Mesenteric fat pad (tissue), 1 donor: ENCODE measurements at places on chromosomes 4 and X.
A peak's percentile ranks its signal among the peaks of the same experiment; 100 is the strongest.

DNA sequence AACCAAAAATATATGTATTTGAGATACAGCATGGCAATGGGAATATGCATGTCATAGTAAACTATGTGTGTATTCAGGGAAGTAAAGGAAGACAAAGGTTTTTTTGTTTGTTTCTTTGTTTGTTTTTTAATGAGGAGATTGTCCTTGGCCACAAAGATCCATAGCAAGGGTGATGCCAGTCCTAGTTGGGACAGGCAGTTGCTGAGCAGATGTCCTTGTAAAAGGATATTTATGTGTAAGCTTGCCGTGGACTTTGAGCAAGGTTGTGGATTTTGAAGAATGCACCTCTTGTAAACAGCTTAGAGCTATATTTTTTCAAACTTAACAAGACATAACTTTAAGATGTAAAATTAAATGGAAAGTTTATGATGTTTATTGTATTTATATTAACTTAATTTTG is 69.9 kb upstream of the GABRE start:
- no peak for DNase-seq

- no peak for DNase-seq
Observed at GRCh38 chr4:66430856-66431255, 760.6 kb upstream of the EPHA5 start.

DNA sequence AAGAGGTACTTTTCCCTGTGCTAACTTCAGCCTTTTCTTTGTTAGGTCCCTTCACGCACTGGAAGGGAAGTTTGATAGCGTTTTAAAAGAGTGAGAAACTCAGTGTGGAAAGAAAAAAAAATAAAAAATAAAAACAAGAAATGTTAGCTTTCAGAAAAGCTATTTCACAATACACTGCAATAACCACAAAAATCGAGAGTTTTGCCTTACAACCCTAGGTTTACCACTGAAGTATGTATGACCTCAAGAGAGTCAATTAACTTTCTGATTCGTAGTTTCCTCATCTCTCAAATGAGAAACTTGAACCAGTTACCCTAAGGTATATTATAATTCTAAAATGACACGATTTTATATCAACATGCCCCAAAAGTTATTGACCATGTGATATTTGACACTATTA is 93.9 kb upstream of the JADE1 start:
- no peak for DNase-seq

GRCh38 chr4:99205153-99205979 is 13.7 kb downstream of the ADH6 start:
- no peak for DNase-seq

GRCh38 chrX:115427861-115428410 is 133.0 kb upstream of the PLS3 start:
- DNase-seq, result no peak

GRCh38 chr4:153210727-153211126 is 6.5 kb downstream of the TRIM2 start:
- no peak for DNase-seq

DNA sequence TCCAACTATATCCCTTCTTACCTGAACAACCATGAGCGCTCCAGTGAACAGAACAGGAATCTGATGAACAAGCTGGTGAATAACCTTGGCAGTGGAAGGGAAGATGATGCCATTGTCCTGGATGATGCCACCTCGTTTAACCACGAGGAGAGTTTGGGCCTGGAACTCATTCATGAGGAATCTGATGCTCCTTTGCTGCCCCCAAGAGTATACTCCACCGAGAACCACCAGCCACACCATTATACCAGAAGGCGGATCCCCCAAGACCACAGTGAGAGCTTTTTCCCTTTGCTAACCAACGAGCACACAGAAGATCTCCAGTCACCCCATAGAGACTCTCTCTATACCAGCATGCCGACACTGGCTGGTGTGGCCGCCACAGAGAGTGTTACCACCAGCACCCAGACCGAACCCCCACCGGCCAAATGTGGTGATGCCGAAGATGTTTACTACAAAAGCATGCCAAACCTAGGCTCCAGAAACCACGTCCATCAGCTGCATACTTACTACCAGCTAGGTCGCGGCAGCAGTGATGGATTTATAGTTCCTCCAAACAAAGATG is 870.2 kb downstream of the ADGRL3 start:
- no peak for DNase-seq

GRCh38 chr4:15493411-15493810 is 23.7 kb downstream of the CC2D2A start:
- no peak for DNase-seq

DNA sequence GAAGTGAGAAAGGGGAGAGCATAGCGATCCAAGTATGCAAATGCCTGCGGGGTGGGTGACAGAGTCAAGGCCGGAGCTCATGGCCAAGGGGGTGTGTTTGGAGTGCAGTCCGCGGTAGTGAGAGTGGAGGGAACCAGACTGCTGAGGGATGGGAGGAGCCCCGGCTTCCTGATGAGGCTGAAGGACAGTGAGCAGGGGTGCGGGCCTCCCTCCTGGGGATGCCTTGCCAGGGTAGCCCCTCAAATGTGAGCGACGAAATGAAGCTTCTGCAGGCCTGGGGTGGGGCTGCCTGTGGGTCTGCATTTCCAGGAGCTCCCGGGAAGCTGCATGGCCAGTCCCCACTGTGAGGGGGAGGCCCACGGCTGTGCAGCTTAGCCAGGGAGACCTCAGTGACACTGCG is 45.0 kb downstream of the PSAPL1 start:
- peak; percentile 68 for DNase-seq

- DNase-seq, result no peak
Observed at GRCh38 chr4:37758226-37758625, 68.3 kb upstream of the PGM2 start.

DNA sequence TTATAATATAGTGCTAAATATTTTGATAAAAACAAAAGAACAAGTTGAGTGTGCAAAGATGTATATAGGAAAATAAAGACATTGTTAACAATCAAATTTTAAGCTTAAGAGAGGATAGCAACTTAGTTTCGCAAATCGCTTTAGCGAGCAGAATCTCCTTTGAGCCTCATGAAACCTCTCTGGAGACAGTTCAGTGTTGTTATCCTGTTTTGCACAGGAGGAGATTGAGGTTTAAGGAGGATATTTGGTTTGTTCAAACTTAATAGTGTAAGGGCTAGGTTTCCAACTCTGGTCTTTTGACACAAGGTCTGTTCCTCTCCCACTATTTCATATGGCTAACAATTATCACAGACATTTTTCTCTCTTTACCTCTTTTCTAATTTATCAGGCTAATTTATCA is 1848.5 kb upstream of the TENM3 start:
- DNase-seq, result no peak

- DNase-seq, result no peak
Observed at GRCh38 chr4:23371533-23371932, 518.3 kb downstream of the PPARGC1A start.

GRCh38 chrX:13463608-13464007 is 105.8 kb upstream of the EGFL6 start:
- no peak for DNase-seq

GRCh38 chr4:22471999-22472461 is 43.8 kb downstream of the ADGRA3 start:
- DNase-seq, result no peak

- DNase-seq, result no peak
Observed at GRCh38 chr4:151263455-151263854, 13.5 kb upstream of the PRSS48 start.

- DNase-seq, result no peak
Observed at GRCh38 chr4:136690360-136690759, 841.9 kb downstream of the PCDH18 start.

GRCh38 chr4:91228659-91229058 is 1075.1 kb upstream of the GRID2 start:
- no peak for DNase-seq

- no peak for DNase-seq
Observed at GRCh38 chr4:52550186-52550585, 108.9 kb downstream of the USP46 start.

DNA sequence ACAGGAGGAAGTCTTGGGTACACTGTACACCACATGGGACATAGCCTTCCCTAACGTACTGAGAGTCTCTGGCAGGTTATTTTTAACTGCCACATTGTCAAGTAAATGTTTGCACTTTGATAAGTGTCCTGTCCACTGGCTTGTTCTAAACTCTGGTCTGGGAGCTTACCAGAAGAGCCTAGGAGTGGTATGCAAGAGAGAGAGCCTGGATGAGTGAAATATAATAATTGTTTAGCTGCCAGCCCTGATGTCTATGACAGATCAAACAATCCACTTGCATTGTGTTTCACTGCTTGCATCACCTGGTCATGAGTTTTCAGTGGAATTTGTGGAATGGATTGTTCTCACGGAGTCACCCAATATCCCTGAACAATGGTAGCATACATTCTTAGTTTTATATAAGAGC is 91.6 kb downstream of the SHROOM3 start:
- no peak for DNase-seq

DNA sequence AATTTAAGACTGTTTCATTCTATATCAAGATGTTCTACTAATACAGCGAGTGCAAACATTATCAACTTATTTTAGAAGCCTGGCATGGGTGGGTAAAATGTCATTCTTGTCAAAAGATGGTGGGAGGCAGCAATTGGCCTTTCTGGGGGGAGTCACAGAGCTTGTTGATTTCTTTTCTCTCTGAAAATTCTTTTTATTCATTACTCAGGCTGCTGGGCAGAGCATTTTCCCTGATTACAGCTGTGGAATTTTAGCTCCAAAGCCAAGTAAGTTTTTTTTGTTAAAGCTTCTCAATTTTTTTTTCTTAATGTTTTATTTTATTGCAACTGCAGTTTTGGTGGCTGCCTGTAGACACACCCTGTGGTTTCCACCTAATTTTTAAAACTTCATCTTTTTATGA is 50.4 kb downstream of the GPC4 start:
- DNase-seq, result no peak

DNA sequence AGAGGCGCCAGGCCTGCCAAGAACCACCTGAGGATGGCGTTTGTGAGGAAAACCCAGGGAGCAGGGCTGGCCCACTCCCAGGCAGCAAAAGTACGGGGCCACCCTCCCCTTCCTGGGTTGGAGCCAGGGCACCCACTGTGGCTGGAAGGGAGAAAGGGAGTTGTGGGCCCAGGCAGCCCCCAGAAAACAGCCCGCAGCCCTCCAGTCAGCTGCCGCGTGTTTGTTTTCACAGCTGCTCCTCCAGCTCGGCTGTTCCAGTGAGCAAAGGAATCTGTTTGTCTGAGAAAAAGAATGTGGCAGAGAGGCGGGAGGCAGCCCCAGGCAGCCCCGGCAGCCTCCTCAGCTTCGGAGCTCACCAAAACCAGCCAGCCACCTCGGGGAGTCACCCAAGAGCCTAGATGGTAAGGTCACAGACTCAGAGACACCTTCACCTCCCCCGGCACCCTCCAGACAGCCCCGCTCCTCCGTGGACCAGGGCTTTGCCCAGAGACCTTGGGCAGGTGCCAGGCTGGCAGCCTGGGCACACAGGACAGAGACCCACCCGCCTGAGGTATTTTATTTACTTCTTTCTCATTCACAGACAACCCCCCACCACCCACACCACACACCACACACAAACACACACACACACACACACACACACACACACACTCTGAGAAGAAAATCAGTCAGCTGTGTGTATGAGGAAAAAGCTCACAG is 338.1 kb downstream of the BCOR start:
- no peak for DNase-seq

GRCh38 chr4:88822034-88822789 is 124.6 kb upstream of the NAP1L5 start:
- DNase-seq, result no peak

GRCh38 chr4:88333741-88334405 is 44.8 kb upstream of the HERC6 start:
- DNase-seq, result no peak

GRCh38 chr4:16457944-16458343 is 231.7 kb upstream of the TAPT1 start:
- DNase-seq, result no peak

- DNase-seq, result no peak
Observed at GRCh38 chr4:143711543-143712154, 11.2 kb upstream of the FREM3 start.

DNA sequence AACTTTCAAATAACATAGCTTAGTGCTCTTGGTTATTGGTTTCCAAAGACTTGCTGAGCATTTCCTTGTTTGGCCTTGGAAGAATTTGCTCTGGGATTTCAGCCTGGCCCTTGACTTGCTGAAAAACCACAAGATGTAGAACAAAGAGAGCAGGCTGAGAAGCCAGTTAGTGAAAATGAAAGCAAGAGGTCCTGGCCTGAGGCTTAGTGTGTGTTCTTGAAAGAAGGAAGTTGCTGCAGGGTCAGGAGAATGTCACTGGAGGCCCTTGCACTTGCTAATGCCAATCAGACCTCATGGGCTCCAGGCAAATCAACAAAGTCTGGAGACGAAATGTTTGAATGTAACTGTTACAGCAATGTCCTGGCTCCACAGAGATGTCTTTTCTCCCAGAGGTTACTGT is 79.4 kb downstream of the SYNPO2 start:
- DNase-seq, result no peak

- DNase-seq, result no peak
Observed at GRCh38 chr4:82601242-82602015, 39.6 kb upstream of the TMEM150C start.

DNA sequence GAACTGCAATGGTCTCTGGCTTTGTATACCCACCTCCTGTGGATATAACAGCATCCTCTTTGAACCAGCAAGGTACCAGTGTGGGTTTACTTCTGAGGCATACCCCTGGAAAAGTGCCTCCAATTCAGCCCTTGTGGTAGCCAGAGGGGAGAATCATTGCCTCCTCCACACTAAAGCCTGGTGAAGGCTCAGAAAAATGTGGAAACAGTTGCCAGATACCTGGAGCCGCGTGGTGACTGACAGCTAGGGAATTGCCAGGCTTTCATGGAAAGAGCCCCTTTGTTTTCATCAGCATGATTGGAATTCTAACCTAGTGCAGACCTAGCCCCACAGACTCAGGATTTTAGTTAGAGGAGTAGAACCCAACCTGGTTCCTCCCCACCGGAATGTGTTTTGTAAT is 168.6 kb upstream of the KLF3 start:
- DNase-seq, result no peak

- DNase-seq, result no peak
Observed at GRCh38 chr4:156408749-156409148, 455.1 kb upstream of the CTSO start.

DNA sequence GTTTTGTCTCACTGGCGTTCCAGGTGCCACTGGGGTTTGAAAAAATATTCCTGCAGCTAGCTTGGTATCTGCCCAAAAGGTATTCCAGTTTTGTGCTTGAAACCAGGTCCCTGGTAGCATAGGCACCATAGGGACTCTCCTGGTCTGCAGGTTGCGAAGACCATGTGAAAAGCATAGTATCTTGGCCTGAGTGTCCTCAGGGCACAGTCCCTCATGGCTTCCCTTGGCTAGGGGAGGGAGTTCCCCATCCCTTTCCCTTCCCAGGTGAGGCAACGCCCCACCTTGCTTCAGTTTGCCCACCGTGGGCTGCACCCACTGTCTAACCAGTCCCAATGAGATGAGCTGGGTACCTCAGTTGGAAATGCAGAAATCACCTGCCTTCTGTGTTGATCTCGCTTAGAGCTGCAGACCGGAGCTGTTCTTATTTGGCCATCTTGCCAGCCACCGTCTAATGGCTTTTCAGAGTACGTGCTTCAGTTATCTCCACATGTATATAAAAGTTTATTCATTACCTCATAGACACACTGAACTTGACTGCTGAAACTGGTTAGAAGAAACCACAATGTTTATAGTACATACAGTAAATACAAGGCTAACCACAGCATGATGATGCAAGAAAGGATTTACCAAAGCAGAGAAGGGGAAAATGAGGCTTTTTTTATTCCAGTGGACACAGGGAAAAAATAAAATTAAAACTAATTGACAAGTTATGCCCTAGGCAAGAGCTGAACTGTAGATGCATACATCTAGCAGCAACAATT is 10.6 kb downstream of the PBDC1 start:
- DNase-seq, result no peak

GRCh38 chrX:15781961-15782699 is 8.2 kb upstream of the ZRSR2 start:
- no peak for DNase-seq

GRCh38 chr4:140049849-140050637 is 103.9 kb downstream of the MAML3 start:
- no peak for DNase-seq
